ENCODE measurements at places on chromosomes 7 and 10.

DNA sequence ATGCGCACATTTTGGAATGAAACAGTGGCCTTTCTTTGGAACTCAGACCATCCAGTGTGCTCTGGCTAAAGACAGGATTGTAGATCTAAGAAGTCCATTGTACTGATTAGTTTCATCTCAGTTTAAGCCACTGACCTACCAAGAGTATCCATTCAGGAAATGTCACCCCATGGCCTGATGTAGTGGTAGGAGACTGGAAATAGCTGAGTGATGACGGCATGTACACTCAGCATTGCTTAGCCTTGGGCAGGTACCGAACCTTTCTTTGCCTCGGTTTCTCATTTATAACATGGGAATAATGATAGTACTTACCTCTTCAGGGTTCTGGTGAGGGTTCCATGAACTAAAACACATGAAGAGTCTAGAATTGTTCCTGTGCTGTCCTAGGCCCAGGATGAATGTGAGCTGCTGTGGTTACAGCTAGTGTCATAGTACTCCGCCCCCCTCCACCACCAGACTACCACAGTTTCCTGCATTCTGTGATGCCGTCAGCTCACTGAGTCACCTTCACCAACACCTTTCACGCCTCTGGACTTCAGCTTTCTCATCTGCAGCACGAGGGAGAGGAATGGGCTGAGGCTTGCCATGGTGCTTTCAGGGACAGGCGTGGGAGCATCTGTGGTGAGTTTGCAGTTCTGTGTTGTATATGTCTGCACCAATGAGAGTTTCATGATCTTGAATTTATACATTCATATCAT, 484.0 kb upstream of the GALNT17 start:
- DNase-seq, result peak; percentile 80

DNA sequence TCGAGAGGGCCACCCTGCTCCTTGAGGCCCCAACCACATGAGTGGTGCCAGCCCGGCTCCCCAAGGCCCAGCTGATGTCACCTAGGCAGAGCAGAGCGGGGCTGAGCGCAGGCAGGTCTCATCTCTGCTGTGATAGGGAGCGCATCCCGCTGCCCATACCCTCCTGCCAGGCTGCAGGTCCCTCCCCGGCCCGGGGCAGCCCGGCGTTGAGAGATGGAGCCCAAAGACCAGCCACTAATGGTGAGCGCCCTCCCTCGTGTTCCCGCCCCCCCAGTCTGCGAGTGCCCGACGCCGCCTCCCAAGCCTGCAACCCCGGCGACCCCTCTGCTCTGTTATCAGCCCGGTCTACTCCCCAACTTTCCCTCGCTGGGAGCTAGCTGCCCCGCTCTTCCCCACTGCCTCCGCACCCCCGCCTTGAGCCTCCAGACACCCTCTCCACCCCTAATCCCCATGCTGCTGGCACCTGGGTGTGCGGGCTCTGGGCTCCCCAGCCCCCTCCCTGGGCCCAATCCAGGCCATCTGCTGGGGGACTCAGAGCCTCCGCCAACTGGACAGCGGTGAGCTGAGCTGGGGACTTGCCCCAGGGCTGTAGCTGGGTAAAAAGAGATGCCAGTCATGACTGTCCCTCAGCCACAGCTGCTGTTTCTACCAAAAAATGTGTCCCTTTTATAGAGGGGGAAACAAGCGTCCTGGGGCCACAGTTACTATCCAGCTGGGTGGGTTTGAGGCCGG, 19.7 kb upstream of the CHST12 start:
- no peak for DNase-seq

DNA sequence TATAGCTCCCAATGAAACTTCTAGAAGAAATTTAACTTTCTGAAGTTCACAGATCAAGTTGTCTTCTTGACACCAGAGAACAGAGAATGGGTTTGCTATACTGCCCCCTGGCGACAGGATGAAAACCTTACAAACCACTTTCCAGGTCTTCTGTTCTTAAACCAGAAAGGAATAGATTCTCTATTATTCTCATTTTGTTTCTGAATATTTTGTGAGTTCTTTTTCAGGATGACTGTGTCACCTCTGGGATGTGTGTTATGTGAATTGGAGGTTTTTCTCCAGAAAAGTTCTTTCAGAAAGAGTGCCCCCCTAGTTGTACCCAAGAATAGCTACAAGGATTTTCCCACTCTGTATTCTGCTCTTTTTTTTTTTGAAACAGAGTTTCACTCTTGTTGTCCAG, 6.3 kb downstream of the IFT22 start:
- peak; percentile 58 for DNase-seq

- DNase-seq, result no peak
Measured at GRCh38 chr7:143177374-143178119, 5.7 kb upstream of the TAS2R39 start.

GRCh38 chr7:32948202-32948601, 9.0 kb upstream of the FKBP9 start:
- DNase-seq, result no peak

GRCh38 chr10:75841266-75841665, 409.8 kb downstream of the LRMDA start:
- DNase-seq, result no peak

DNA sequence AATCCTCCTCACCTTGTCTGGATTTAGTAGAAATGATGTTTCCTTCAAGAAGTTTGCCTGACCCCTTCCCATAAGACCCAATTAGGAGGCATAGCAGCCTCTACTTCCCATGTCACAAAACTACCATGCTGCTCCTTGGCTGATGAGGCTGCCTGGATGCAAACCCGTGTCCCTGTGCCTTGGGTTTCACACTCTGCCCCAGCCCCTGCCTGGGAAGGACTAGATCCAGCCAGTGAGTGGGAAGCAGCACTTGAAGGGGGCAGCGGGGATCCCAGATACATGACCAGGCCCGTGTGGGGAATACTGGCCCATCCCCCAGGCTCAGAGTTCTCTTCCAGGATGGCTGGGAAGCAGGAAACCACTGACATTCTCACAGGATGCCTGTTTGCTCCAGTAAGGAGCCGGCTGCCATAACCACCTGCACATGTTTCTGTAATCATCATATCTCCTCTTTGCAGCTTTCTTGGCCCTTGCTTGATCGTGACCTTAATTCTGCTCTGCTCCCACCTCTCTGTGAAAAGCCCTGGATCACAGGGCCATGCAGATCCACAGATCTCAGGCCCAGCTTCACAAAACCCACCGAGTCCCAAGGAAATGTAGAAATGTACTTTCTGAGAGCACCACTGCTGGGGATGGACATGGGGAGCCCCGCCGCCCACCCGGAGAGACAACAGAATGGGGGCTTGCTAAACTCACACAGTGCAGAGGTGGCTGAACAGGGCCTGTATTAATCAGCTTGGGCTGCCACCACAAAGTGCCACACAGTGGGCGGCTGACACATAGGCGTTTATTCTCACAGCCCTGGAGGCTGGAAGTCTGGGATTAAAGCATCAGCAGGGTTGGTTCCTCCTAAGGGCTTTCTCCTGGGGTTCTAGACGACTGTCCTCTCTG, 287.8 kb upstream of the IGFBP3 start:
- DNase-seq, result no peak

- peak; percentile 30 for DNase-seq
Measured at GRCh38 chr10:132588301-132589013, 50.9 kb downstream of the INPP5A start.

DNA sequence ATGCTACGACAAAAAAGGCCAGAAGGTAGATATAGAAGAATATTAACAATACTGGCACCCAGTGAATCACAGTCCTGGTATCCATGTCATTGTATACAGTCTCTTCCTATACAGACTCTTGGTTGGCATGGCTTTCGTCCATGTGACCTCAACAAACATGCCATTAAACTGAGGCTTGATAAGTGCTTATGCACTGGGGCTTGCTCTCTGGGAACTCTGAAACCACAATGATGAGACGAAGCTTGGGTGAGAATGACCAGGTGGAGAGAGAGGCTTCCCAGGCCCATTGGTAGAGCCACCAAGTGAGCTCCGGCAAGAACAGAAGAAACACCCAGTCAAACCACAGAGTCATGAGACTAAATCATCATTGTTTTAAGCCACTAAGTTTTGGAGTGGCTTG, 33.2 kb downstream of the PNPLA8 start:
- DNase-seq, result no peak

- no peak for DNase-seq
Measured at GRCh38 chr10:23139677-23140076, 44.3 kb downstream of the MSRB2 start.

- DNase-seq, result peak; percentile 28
Measured at GRCh38 chr7:142583446-142583845, 165.8 kb upstream of the PRSS1 start.
